Tibial artery (tissue), 4 donors: ENCODE measurements at places on chromosomes 11 and 22.

GRCh38 chr11:35937111-35937510 lies 6.8 kb upstream of the LDLRAD3 start:
- H3K4me3 ChIP-seq, result no peak overlapping the region
- no peaks in the 10 kb centered on the region for H3K4me1 ChIP-seq
- DNase-seq, result no peak
- no peaks in the 10 kb centered on the region for H3K27me3 ChIP-seq
- no peak overlapping the region for H3K27ac ChIP-seq

GRCh38 chr11:44112091-44112821 lies 16.8 kb downstream of the EXT2 start:
- H3K27ac ChIP-seq, result no peak overlapping the region
- no peak overlapping the region for H3K4me3 ChIP-seq

DNA sequence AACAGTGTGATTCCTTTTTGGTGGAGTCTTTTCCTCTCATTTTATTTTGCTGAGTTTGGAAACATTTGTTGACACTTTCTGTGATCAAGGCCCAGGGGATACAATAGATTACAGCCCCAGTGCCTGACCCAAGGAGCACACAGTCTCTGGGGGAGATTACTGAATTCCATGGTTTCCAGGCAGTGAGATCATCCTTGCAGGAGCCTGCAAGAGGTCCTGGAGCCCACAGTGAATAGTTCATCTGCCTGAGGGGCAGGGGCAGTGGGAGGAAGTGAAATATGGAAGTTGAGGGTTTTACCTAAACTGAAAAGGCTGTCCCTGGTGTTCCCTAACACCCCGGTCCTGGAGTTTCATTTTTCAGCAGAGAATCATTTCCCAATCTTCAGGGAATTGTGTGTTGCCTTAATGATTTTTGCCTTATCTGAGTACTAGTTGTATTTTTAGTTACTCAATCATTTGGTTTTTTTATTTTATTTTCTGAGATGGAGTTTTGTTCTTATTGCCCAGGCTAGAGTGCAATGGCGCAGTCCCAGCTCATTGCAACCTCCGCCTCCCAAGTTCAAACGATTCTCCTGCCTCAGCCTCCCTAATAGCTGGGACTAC lies 7.7 kb downstream of the CCS start:
- H3K27ac ChIP-seq, result peak overlapping the region; percentile 65
- no peak overlapping the region for H3K4me3 ChIP-seq
- peaks cover 20% of the 10 kb centered on the region for H3K4me1 ChIP-seq
- no peak for DNase-seq

DNA sequence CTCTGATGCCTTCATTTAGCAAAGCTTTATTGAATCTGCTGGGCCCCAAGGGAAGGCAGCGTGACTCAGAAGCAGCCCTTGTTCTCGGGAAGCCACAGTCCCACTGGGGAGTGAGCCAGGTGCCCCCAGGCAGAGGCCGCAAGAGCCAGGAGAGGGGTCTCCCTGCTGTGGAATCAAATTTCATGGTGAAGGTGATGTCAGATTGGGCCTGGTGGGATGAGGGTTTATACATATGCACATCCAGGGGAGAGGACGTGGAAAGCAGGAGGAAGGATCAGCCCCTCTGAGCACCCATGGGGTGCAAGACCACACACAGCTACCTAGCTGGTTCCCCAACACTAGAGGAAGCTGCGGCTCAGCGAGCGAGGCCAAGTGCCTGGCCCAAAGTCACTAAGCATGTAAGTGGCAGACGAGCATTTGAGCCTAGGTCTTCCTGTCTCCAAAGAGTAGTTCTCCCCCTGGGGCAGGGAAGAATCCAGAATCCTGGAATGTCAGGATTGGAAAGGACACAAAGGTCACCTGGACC lies 2.0 kb downstream of the SYNGR1 start:
- peaks cover 32% of the 10 kb centered on the region for H3K27me3 ChIP-seq
- peaks cover 16% of the 10 kb centered on the region for H3K4me1 ChIP-seq
- H3K36me3 ChIP-seq, result no peaks in the 10 kb centered on the region
- DNase-seq, result no peak
- H3K27ac ChIP-seq, result no peak overlapping the region
- H3K4me3 ChIP-seq, result no peak overlapping the region

GRCh38 chr11:9982796-9983579 lies 311.0 kb downstream of the SBF2 start:
- no peaks in the 10 kb centered on the region for H3K4me1 ChIP-seq
- H3K27ac ChIP-seq, result no peak overlapping the region
- no peak overlapping the region for H3K4me3 ChIP-seq
